ENCODE measurements at places on chromosomes 11 and 22.
A peak's percentile ranks its signal among the peaks of the same experiment; 100 is the strongest.

DNA sequence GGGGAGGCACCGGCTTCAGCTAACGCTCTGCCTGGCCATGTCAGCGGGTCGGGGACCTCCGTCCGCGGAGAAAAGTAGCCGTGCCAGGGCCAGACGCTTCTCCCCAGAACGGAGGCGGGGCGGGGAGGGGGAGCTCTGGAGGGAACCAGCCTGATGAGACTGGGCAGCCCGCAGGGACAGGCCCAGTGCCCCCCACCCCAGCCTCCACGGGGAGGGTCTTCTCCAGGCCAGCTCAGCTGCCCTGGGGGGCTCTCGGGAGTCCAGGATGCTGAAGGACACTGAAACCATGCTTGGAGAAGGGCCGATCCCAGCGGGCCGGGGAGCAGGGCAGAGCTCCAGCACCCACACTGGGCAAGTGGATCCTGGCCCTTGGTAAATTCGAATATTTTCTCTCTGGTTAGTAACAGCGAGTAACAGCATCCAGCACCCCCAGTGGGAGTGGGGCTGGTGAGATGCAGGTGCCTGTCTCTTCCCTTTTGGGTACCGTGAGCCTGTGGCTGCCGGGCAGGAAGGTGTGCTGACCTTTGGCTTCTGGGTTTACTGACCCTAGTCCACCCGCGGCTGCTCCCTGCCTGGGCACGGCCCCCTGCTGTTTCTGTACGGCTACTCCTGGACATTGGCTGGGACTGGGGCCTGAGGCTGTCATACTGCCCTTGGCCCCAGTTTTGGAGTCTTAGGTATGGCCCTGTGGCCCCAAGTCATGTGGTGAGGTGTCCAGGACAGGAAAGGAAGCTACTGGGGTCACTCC lies 35.8 kb downstream of the GRAMD4 start:
- DNase-seq: no peak

DNA sequence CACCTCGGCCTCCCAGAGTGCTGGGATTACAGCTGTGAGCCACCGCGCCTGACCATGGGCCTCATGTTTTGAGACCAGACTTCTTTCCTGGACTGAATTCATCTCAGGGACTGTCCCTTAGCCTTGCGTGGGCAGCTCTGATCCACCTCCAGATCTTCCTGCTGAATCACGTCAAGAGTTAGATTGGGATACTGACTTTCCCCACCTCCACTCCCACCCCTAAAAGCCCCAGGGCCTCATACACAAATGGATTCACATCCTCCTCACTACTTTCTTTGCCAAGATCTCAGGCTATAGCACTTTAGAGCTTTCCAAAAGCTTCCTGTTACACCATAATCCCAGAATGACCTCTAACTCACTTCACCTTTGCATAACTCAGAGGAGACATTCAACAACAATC lies 12.1 kb downstream of the CCDC87 start:
- no peak for DNase-seq

DNA sequence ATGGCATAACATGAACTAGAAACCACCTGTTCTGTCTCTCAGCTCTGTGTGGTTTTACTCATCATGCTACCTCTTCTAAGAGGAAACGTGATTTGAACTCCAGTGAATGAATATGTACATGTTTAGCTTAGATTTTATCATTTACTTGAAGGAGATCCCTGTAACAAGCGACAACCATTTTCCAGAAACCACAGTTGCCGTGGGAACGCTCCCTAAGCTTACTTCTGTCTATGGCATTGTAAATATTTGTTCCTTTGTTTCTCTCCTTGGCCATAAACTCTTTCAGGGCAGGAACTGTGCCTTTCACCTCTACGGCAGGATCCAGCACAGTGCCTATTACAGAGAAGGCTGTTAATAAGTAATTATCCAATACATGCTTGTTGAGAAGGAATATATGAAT lies 17.1 kb upstream of the TPH1 start:
- no peak for DNase-seq

DNA sequence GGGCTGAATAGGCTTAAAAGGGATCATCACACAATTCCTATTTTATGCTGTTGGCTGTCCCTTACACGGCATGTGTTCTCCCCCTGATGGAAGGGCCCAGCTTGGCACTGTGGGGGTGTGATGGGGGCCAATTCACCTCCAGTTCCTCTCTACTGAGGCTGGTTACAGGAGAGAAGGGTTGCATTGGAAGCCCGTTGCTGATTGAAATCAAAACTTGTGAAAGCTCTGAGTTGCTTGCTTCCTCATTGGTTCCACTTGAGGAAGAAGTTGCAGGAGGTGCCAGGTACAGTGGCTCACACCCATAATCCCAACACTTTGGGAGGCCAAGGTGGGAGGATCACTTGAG lies 13.3 kb upstream of the PRG2 start:
- DNase-seq: no peak

DNA sequence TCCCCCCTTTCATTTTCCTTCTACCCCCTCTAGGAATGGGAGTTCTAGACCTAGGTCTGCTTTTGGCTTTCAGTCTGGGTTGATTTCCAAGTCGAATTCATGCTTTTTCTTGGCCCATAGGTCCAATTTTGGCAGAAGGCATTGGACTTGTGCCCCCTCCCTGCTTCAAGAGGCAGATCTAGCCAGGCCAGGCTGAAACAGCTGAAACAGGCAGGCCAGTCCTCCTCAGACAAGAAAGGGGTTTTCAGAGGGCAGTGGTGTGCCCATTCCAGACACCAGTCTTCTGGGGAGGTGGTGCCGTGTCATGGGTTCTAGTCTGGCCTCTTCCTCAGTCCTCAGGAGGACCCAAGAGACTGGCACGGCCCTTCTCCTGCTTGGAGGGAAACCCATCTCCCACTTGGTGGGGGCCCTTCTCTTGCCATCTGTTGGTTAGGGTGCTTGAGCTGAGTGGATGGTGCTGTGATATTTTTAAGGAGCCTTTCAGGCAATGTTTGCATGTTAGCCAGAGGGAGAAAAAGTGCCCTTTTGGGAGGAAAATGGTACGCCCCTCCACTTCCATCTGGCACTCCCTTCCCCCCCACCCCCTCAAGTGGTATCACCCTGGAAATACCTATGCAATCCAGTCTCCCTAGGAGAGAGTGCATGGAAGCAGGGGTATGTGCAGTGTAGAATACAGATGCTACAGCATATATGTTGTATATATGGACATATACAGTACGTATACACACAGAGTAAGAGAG lies 53.6 kb downstream of the SYT13 start:
- no peak for DNase-seq

DNA sequence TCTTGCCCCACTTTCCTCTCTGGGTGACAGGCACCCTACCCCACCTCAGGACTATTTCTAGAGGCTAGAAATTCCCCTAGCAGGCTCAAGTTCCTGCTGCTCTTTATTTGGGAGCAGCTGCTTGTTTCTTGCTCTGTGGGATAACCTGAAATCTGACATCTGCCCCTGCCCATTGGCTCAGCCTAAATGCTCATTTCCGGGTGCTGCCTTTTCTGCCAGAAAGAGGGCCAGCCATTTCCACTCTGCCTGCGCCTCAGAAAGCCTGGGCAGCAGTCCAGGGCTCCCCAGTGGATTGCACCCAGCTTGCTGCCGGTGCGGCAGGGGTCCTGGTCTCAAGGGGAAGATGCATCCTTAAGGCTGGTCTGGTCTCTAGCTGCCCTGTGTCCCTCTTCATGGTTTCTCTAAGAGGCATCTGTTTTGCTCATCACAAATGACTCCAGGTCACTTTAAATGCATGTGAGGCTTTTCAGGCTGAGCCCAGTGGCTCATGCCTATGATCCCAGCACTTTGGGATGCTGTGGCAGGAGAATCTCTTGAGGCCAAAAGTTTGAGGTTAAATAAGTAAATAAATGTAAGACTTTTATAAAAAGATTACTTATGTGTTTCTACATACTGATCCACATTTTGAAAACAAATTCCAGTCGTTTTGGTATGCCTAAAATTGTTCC lies 10.3 kb upstream of the PNPLA5 start:
- no peak for DNase-seq

DNA sequence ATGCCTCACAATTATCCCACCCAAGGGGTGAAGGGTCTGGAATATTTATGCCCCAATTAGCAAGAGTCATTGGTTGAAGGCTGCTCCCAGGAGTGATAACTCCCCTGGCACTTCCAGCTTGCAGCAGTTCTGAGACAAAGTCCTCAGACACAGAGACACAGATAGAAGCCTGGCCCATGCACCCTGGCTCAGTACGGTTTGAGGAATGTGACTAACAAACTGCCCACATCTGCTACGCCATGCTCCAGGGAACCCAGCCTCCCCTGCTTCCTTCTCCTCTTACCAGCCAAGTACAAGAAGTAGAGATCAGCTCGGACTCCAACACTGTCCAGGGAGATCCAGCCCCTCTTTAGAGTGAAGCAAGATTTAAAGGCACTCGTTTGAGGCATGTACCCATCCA lies 48.5 kb upstream of the BMAL1 start:
- DNase-seq: no peak

DNA sequence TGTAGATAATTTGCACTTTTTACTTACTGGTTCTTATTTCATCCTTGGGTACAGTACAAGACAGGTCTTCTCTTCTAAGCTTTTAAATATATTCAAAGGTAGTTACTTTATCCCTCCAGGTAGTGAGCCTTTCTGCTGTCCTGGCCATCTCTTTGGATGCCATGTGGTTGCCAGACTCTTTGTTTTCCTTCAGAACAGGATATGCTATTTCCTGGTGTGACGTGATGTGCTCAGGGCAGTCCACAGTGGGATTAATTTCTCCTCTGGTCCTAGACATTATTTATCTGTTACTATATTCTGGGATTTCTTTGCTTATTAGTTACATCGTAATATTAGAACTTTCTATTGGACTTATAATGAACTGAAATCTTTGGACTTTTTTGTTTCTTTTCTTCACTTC lies 63.7 kb downstream of the PPP6R3 start:
- no peak for DNase-seq

GRCh38 chr11:21385669-21386440 lies 716.5 kb downstream of the NELL1 start:
- DNase-seq: no peak

- DNase-seq: no peak
Measured at GRCh38 chr11:120904116-120904515, 119.8 kb upstream of the TBCEL start.

DNA sequence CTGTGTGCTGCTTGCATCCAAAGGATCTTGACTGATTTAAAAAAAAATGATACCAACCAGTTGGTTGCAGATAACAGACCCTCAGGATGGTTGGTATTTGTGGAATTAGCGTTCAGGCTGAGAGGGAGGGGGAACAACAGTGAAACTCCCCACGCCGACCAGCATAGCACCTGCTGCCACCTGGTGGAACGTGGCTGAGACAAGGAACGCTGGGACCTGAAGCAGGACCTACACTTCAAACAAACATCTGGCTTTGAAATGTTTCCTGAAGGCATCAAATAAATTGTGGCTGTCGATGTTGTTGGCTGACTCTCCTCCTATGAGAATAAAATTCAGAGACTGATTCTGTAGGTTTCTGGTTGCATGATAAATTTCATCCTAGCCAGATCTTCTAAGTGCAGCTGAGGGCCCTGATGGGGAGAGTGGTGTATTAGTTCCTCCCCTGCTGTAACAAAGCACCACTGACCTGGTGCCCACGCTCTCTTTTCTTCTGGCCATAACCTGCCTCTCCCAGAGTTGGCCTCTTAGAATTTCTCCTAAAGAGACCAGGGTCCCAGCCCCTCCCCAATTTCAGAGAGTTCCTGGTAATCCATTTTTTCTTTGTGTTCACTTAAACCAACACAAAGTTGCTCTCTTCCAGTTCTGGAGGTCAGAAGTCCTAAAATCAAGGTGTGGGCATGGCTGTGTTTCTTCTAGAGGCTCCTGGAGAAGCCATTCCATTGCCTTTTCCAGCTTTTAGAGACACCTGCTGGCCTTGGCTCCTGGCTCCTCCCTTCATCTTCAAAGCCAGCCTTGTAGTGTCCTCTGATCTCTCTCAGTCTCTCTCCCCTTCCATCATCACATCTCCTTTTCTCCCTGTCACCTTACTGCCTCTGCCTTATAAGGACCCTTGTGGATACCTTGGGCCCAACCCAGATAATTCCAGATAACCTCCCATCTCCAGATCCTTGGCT lies 17.3 kb downstream of the APOL2 start:
- DNase-seq: peak; percentile 65

GRCh38 chr22:44102121-44102520 lies 78.0 kb downstream of the PARVB start:
- no peak for DNase-seq

DNA sequence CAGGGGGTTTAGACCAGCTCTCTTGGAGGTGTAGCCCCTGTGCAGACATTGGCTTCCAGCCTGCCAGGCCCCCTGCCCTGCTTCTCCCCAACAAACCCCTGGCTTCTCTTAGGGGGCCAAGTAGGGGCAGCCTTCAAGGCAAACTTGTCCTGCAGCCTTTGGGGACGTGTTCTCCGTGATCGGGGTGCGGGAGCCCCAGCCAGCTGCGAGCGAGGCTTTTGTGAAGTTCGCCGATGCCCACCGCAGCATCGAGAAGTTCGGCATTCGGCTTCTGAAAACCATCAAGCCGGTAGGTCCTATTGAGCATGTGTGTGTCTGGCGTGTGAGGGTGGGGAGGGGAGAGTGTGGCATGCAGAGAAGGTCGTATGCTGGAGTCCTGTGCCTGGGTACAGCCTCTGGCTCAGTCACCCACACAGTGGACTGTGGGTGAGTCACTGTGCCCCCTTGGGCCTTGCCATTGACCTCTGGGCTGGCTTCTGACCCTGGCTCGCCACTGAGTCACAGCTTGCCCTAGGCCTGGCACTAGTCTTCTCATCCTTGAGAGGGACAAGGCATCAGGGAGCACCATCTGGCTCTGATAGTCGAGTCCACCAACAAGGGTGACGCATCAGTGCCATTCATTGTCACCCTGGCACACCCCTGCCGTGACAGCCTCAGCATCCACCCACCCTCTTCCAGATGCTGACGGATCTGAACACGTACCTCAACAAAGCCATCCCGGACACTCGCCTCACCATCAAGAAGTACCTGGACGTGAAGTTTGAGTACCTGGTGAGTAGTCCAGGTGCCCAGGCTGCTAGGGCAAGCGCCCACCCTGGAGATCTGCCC lies 11.4 kb downstream of the SLC16A8 start:
- no peak for DNase-seq

DNA sequence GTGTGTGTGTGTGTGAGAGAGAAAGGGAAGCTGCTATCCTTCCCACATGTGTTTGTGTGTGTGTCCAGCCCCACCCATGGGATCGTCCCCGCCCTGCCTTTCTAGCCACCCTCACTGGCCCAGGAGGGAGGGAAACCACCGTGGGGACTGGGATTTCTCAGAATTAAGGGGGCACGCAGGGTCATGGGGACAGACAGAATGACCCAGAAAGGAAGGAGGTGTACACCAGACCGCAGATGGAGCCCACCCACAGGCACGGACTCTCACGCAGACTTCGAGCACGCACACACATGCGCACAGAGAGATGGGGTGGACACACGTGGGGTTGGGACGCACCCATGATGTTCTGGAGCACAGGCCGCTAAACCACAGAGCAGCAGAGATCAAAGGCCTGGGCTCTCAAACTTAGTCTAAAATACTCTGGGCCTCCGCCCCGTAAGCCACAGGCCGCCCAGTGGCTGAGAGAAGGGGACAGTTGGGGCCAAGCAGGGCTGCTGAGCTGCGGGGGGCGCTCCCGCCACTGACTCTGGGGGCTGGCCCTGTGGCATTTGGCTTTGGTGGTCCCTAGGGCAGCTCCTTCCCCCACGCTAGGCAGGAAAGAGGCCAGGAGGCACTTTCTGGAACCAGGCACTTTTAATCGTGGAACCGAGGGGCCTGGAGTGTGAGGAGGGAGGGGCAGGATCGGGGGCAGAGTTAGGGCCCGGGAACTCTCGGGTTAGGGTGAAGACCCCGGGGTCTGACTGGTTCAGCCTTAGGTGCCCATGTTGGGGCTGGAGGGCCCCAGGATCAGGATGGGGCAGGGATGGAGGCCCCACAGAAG lies 1.5 kb downstream of the IFITM5 start:
- DNase-seq: no peak

Measured in ureter (tissue), 1 donor.